ENCODE measurements at places on chromosomes 13 and 19.

- DNase-seq: no peak
These were observed 15.4 kb upstream of the MED4 start for GRCh38 chr13:48110132-48110868.

GRCh38 chr13:75927183-75927669 lies 291.1 kb downstream of the LMO7 start:
- DNase-seq: no peak

GRCh38 chr19:18672606-18673337 lies 10.7 kb upstream of the CRTC1 start:
- DNase-seq: no peak

DNA sequence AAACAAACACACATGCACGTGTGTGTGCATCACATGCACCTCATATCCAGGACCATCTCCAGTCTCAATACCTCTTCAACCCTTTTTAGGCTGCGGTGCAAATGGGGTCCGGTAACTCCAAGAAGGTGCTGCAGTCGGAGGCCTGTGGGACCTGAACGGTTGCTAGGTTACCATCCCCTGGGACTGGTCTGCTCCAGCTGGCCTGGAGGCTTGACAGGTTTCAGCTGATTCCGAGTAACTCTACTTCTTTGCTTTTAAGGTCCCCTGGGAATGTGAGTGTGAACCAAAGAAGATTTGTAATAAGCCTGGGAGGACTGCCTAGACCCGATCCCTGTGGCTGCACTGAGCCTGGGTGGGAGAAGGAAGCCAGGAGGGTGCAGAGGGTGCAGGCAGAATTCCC lies 117.5 kb downstream of the CCNA1 start:
- no peak for DNase-seq

DNA sequence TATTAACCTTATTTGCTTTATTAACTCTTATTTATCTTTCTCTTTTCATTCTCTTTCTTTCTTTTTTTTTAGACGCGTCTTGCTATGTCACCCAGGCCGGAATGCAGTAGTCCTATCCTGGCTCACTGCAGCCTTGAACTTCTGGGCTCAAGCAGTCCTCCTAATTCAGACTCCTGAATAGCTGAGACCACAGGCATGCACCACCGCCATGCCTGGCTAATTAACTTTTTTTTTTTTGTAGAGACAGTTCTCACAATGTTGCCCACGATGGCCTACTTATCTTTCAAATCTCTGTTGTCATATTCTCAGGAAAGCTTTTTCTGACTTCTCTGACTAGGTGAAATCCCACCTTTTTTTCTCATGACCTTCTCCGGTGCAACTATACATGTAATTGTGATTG lies 7.8 kb upstream of the SPRY2 start:
- no peak for DNase-seq

Measured in H4 (cell line).